ENCODE measurements at places on chromosomes 12 and 14.

GRCh38 chr12:7078163-7078562, 14.1 kb downstream of the C1R start:
- no peak for DNase-seq

DNA sequence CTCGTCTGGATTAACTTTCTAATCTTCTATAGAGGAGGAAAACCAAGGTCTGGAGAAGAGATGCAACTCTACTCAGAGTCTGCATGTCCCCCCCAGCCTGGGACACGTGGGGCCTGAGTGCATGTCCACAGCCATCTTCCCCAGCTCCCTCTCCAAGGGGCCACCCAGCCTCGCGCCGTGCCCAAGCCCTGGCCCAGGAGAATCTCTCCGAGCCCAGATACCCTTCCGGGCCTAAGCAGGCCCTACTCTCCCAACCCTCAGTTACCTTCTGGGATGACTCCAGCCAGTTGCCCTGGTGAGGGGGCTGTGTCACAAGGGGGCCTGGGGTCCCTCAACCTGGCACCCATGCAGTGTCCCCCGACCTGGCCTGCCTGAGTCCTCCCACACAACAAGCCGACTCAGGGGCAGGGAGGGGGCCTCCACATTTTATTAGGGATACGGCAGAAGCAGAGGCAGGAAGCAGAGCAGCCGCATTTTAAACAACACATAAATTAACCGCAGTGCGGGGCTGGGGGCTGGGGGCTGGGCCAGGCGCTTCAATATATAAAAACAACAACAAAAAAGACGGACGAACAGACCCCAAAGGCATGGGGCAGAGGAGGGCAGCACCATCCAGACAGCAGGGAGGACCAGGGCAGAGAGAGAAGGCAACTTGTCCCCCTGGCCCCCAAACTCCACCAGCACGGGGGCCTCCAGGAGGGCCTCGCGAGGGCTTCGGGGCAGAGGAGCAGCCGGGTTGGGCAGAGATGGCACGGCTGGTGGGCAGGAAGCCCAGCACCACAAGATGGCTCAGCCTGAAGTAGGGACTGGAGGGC, 37.3 kb downstream of the NCKAP5L start:
- DNase-seq: no peak

- DNase-seq: no peak
Measured at GRCh38 chr12:57219205-57219992, 2.8 kb downstream of the NXPH4 start.

DNA sequence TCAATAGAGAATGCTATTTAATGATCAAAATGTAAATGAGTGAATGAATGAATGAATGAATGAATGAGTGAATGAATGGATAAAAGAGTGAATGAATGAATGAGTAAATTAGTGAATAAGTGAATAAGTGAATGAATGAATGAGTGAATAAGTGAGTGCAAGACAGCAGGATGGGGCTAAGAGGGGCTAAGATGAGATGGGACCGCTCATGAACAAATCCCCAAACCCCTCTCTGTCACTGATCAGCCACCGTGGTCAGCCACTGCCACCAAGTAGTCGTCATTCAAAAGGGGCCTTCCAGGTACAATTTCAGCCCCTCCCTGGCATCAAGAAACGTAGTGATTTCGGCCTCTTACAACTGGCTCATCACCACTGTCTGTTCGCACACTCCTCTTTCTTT, 79.2 kb downstream of the BCL11B start:
- no peak for DNase-seq

DNA sequence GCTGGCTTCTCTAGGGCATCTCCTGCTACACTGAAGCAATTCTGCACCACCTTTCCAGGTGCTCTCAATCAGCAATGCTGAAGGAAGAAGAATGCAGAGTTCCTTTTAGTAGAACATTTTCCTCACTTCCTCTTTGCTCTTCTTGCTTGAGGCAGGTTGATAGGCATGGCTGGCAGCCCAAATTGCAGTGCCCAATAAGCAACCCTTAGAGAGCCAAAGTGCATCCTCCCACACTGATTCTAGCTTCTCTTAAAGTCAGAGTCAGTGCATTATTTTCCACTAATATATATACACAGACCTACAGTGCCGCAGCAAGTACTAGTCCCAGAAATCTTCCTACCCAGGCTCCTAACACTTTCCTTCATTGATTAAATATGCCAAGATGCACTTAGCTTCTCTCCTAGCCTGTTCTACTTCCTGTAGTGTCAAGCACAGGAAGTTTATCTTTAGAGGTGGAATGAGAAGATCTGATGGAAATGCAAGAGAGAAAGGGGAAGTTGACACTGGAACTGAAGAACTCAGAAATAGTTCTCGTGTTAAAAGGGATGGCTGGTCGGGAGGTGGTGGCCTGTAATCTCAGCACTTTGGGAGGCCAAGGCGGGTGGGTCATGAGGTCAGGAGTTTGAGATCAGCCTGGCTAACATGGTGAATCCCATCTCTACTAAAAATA, 132.7 kb downstream of the SSPN start:
- no peak for DNase-seq

GRCh38 chr12:57224973-57225679, 4.4 kb upstream of the SHMT2 start:
- DNase-seq: peak; percentile 55

GRCh38 chr12:79400481-79400880, 290.3 kb downstream of the PAWR start:
- no peak for DNase-seq

DNA sequence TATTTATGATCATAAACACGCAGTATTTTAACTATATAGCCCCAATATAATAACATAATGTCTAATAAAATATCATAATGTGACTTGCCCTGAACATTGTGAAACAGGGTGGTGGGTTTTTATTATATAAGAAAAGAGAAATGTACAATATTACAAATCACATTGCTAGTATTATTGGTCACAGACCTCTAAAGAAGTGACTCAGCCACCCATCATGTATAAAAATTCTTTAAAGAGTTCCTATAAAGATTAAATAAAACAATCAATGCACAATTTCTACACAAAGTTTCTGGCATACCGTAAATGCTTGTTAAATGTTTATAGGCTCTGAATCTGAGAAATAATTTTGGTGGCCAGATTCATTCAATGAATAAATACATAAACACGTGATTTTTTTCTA, 28.9 kb downstream of the ABCC9 start:
- DNase-seq: no peak

DNA sequence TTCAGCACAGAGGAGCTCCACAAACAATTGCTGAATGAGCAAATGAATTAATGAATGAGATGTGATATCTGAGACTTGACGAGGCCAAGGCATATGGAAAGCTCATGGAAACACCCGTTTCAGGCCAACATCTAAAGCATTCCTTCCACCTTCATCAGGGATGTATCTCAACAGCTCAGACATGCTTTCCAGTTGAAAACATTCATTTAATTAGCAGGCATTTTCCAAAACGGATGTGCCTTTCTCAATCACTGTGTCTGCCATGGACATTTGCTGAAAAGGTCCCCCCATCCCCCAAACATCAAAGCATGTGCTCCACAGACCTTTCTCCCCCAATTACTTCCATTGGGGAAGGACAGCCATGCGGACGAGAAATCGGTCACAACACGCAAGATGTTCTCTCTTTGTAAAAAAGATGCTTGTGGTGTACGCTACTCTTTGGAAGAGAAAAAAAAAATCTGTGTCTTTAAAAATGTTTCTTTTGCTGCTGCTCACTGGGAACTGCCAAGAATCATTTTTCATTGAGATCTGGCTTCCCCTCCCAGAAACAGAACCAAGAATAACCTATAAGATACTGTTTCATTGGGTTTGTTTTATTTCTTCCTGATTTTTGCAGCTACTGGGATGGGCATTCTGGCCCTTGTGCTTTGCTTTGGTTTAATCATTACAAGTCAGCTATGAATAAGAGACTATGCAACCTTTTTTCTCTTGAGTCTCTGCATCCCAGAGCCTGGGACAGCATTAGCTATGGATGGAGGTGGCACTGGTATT, 528.2 kb downstream of the MED13L start:
- DNase-seq: no peak

DNA sequence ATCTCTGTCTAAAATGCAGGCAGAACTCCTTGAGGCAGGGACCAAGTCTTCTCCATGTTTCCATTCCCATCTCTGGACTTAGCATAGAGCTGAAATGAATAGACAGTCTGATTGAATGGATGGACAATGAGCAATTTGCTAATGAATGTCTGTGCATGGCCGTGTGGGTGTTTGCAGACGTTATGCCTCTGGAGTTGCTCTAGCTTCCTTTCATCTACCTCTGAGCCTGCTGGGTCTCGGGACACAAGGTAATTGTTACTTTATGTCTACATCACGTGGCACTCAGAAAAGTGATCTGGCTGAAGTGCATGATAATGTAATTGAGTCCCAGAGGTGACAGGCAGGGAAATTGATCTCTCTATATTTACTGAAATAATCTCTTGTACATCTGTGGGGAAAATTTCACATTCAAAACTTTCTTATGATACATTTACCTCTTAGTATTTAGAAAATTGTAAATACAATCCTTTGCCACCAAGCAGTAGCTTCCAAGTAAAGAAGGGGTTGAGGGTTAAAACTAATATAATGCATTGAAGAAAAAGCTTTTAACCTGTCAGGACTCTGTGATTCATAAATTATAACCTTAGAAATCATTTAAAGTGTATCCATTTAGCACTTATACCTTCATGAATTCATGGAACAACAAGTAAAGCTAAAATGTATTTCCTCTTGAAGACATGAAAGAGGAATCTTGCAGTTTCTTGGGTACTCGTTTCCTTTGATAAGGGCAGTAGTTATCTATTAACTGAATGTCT, 424.1 kb downstream of the APAF1 start:
- no peak for DNase-seq

DNA sequence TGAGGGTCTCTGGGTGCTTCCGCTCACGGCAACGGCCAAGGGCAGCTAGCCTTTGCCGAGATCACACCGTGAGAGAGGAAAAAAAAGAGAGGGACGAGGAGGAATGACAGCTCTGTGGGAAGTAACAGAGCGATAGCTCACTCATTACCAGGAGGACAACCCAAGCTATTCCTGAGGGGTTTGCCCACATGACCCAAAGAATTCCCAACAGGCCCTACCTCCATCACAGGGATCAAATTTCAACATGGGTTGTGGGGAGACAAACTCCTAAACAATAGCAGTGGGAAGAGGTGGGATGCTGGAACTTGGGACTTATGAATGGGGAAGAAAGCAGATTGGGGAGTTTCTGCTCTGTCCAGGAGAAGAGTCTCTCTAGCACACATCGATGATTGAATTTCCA, 180.6 kb downstream of the LRRK2 start:
- no peak for DNase-seq

- no peak for DNase-seq
Measured at GRCh38 chr12:117854339-117855012, 114.3 kb downstream of the KSR2 start.

GRCh38 chr14:101109347-101109638, 205.8 kb upstream of the RTL1 start:
- no peak for DNase-seq

- DNase-seq: no peak
Measured at GRCh38 chr12:104006929-104007328, 41.3 kb downstream of the TDG start.

- DNase-seq: no peak
Measured at GRCh38 chr12:19647806-19648556, 208.7 kb downstream of the AEBP2 start.

- DNase-seq: no peak
Measured at GRCh38 chr12:95253386-95253785, 35.8 kb downstream of the VEZT start.

- no peak for DNase-seq
Measured at GRCh38 chr14:49408187-49408933, 177.8 kb downstream of the RPS29 start.

DNA sequence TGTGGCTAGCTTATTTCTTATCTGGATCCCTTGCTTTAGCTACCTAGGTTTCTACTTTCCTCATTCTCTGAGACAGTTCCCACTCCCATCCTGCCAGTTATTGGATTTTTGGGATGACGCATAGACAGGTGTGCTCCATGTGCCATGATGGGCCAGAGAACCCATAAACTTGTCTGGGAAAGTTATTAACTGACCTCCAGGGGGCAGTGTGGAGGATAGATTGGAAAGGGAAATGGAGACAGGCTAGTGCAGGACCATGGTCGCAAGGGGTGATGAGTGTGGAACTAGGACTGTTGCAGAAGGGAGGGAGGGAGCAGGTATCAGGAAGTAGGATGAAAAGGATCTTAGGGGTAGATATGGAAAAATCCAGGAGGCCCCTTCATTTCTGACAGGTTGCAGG, 80.3 kb downstream of the ESRRB start:
- DNase-seq: no peak

GRCh38 chr12:115897729-115898128, 379.8 kb downstream of the MED13L start:
- no peak for DNase-seq

Data from activated gamma-delta T cell treated with Interleukin-2 at 50 U/mL for 16 hours (primary cell).